ENCODE measurements at places on chromosomes 11 and 22.

DNA sequence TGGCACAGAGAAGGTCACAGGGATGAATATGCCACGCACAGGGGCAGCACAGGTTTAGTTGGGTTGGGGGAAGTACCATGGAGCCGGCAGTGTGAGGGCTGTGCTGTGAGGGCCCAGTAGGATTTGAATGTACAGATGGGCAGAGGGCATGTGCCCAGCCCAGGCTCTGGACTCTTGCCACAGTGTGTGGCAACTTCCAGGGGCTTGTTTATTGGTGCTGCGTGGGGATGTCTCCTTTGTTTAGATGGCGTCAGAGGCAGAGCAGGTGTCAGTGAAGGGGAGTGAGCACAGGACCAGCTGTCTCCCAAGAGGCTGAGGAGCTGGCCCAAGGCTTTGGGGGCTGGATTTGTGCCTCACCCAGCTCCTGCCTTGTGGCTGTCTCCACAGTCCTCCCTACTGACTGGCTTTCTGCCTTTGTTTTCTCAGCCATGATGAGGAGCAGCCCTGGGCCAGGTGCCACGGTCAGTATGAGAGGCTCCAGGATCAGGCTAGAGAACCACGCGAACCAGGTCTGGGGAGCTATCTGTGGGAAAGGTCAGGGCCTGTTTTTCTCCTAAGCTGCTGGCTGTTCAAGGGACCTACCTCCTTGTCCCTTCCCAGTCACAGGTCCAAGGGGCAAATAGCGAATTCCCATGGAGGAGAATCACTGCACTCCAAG lies 21.9 kb downstream of the SUN2 start:
- no peak for DNase-seq

- DNase-seq: no peak
Observed at GRCh38 chr11:85988780-85989179, 80.1 kb downstream of the PICALM start.

- DNase-seq: no peak
Observed at GRCh38 chr11:15936011-15936410, 420.3 kb downstream of the SOX6 start.

- DNase-seq: no peak
Observed at GRCh38 chr11:19208959-19209546, 7.3 kb upstream of the CSRP3 start.

DNA sequence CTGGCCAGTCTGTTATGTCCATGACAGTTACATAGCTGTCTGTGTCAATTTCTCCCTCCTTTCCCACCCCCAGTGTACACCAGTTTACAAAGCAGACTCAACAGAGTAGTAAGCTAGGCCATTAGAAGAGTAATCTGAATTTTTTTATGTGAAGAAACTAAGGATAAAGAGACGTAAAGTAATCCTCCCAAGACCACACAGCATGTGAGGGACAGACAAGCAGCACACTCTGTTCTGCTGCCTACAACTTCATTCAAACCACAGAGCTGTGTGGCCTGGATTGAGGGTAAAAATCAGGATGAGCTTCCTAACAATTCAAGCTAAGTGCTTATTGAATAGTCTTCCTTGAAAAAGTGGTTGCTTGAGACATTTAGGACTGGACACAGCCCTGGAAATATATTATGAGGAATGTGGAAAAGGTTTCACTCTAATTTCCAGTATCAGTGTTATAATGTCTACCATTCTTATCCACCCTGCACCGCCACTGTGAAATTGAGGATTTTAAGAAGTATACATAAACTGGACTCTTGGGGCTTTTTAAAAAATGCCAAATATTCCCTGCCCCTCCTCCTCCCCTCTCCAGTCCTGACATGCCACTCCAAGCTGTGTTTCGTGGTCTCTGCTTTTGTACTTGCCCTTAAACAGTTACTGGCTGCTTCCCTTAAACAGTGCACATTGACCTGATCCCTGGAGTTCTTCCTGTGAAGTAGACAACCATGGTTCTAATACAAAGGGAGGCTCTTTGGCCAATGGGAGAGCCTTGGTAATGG lies 40.9 kb downstream of the EXT2 start:
- DNase-seq: no peak

DNA sequence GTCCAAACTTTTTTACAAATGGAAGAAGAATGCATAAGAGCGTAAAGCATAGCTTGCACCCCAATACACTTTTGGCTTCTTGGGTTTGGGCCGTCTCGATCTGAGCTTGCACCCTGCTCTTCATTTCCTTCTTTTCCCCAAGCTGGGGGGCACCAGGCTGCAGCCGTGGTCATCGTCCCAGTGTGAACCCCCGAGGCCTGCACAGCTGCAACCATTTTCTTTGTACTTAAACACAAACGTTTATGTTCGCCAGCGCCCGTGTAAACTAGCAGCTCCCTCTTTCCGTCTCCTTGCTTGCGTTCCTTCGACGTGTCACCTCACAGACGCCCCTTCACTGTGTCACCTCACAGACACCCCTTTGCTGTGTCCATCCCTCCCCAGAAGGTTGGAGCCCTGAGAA lies 10.1 kb downstream of the KRTAP5-5 start:
- no peak for DNase-seq

DNA sequence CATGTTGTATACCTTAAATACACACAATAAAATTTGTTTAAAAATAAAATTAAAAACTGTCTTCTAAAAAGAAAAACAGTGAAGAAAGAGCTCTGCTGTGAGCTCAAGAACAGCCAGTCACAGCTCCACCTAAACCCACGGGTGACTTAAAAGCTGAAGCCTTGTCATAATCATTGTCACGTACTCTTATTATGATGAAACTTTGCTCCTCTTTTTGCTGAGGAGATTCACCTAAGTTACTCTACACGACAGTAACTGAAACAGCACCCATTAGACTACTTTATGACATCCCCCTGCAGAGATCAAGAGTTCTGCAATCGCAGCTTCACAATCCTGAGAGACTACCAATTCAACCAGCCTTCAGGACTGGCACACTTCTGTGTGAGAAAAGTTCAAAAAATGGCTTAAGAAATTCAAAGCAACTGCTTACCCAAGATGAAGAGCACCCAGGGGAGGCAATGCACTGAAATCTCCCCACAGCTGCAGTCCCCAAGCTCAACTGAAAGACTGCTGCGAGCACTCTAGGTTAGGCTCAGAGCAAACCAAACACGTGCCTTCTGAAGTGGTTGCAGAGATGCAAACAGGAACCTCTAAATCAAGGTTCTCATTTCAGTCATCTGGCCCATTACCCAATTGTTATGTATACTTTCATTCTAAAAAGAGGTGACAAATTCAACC lies at the start of gene JAML:
TSS of gene JAML (minus strand) at position 501 of the 678 bp plus-strand sequence. CDS start 10,145 bp downstream, outside the sequence.
- no peak for DNase-seq

- DNase-seq: no peak
Observed at GRCh38 chr11:72584293-72584938, 89.8 kb downstream of the PDE2A start.

GRCh38 chr22:30310881-30311771 lies 15.6 kb downstream of the TBC1D10A start:
- peak; percentile 22 for DNase-seq

- DNase-seq: no peak
Observed at GRCh38 chr22:29755889-29756288, 10.9 kb downstream of the ZMAT5 start.

DNA sequence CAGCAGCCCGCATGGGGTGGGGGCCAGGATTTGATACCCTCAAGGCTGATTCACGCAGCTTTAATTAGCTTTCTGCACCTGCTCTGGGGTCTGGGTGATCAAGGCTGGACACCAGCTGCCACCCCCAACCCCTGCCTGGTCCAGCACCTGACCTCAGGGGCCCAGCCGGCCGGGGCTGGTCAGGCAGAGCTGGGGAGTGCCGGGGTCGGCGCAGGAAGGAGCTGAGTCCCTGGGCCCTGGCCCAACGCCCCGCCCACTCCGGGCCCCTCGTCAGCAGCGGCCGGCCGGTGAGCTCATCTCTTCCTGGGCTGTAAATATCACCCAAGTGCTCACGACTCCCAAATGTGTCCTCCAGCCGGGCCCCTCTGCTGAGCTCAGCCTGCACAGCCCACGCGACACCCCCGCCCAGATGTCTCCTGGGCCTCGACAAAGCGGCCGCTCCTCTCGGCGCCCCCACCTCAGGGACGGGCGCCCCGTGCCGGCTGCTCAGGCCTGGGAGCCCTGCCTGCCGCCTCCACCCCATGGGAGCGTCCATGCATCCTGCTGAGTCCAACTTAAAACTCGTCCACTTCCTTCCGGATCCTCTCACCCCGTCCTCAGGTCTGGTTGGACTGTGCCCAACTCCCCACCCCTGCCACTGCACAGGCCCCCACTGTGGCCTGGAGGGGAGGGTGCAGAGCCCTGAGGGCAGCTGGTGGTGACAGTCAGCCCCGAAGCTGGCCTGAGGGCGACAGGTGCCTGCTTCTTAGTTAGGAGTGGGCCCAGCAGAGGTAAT lies 29.0 kb downstream of the RTN4R start:
- no peak for DNase-seq

GRCh38 chr22:31286360-31287255 lies 5.7 kb downstream of the PIK3IP1 start:
- peak; percentile 79 for DNase-seq

GRCh38 chr11:8266246-8267241 lies 2.9 kb upstream of the LMO1 start:
- DNase-seq: no peak

DNA sequence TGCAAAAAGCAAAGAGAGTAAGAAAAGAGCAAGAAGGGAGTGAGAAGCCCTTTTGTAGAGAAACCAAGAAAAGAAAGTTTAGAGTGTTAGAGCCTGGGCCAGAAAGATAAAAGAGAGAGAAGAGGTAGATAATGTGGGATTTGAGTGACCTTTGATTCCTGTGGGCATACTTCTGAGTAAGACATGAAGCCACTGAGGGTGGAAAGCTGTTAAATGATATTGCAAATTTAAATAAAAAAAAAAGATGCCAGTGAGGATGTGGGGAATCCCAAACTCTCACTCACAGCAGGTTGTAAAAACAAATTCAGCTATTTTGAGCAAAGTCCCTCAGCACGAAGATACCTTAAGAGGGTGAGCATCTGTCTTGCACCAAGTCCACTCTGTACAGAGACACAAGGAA lies 59.4 kb upstream of the TOP3B start:
- DNase-seq: no peak

DNA sequence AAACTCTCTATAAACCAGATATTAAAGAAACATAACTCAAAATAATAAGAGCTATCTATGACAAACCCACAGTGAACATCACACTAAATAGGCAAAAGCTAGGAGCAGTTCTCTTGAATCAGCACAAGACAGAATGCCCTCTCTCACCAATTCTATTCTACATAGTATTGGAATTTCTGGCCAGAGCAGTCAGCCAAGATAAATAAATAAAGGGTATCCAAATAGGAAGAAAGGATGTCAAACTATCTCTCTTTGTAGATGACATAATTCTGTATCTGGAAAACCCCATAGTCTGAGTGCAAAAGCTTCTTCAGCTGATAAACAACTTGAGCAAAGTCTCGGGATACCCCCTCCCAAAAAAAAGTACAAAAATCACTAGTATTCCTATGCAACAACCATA lies 359.8 kb downstream of the LRRC4C start:
- no peak for DNase-seq

Measured in choroid plexus epithelial cell (primary cell).